CD8-positive, alpha-beta T cell (primary cell): ENCODE measurements at places on chromosomes 16 and 17. TPM values are rescaled to one million over a fixed set of nuclear protein-coding genes. Genes with fewer than 3 reads are reported as not detected.

DNA sequence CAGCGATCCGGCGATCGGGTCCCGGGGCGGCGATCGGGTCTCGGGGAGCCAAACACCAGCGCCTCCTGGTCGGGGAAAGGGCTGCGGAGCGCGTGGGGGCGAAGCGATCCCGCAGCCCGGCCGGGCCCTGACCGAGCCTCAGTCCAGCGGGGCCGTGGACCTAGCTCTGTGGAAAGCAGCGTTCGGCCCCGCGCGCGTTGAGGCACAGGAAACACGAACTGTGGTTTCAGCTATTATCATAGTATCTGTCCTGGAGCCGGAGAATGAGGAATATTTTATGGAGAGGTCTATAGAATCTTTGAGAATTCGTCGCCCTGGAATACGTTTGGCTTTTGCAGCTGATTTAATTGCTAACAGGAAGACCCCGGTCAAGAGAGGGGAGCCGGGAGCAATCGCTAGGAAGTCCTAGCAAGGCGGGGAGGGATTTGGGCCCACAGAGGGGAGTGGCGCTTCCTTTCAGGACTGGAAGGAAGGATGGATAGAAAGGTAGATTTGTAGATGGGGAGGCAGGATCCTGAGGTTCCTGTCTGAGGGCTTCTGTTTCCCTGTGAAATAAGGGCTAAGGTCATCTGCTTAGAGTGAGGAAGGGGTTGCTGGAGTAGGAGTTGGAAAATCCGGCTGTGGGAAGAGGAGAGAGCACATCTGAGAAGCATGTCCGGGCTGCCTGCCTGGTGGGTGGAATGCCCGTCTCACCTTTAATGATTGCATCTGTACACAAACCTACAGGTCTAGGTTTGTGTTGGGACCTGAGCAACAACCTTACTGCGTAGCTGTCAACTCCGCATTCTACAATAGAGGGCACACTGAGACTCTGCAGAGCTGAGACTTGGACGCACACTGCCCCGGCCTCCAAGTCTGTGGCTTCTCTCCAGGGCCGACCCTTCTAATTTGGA lies 770 bp downstream of the CCNF start:
- no peak for DNase-seq

DNA sequence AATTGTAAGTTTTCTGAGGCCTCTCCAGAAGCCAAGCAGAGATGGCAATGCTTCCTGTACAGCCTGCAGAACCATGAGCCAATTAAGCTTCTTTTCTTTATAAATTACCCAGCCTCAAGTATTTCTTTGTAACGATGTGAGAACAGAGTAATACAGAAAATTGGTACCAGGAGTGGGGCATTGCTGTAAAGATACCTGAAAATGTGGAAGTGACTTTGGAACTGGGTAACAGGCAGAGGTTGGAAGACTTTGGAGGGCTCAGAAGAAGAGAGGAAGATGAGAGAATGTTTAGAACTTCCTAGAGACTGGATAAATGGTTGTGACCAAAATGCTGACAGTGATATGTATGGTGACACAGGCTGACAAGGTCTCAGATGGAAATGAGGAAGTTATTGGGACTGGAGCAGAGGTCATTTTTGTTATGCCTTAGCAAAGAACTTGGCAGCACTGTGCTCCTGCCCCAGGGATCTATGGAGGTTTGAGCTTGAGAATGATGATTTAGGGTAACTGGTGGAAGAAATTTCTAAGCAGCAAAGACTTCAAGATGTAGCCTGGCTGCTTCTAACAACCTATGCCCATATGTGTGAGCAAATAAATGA lies 23.1 kb downstream of the PRDM7 start:
- DNase-seq = no peak

DNA sequence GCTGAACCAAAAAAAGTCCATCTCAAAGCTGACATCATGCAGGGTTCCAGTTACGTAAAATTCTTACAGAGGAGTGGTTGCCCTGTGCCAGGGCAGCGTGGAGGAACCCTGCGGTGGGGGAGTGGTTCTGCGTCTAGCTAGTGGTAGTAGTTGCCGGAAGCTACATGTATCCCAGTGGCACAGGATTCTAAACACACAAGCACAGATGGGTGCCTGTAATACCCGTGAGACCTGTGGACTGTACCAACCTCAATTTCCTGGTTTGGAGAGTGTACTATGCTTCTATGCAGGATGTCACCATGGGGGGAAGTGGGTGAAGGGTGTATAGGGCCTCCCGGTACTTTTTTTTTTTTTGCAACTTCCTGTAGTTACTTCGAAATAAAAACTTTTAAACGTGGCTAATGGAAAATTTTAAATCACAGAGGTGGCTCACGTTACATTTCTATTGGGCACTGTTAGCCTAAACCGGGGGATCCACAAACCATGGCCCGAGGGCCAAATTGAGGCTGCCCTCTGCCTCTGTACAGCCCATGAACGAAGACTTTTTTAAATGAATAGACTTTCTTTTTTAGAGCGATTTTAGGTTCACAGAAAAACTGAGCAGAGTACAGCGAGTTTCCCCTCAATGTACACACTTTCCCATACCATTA lies 38.5 kb downstream of the TBC1D16 start:
- DNase-seq = peak; percentile 70

DNA sequence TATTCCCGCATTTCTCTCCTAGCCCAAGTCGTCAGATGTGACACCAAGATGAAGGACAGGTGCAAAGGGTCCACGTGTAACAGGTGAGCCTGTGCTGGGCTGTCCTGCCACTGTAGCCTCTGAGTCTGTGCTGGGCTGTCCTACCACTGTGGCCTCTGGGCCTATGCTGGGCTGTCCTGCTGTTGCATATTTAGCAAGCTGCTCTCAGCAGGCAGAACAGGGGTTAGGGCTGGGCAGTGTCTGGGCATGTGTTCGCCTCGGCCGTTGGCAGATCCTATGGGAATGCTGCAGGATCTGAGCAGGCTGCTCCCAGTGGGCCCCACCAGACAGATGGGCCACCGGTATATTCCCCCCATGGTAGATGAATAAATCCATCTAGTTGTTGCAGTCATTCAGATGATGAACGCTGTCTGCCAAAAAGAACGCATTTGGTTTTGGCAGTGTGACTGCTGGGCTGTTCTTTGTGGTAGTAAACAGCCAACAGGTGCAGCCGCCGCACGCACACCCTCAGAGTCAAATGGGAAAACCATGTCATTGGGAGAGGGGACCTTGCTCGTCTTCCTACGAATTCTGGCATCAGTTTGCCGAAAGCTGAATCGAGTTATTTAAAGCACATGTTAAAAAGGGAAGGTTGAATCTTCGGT lies 49.2 kb downstream of the CRISPLD2 start:
- no peak for DNase-seq

- DNase-seq = peak; percentile 21
Measured at GRCh38 chr17:77372444-77373298, 231.9 kb downstream of the SEC14L1 start.

DNA sequence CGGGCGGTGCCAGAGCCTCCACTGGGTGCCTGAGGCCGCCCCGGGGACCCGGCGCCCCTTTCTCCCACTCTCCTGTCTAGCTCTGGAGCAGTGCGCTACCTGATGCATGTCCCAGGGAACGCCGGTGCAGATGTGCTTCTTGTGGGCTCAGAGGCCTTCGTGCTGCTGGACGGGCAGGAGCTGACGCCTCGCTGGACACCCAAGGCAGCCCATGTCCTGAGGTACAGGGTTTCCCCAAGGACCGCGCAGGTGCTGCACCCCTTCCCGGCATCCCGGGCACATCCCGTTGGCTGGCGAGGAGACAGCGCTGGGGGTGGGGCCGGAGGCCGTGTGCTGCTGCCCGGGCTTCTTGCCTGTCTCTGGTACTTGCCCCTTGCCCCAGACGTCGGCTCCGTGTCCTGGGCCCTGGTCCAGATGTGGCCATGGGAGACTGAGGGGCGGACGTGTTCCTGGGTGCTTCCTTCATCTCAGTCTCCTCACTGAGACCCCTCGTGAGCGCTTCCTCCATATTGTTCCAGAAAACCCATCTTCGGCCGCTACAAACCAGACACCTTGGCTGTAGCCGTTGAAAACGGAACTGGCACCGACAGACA lies 12.5 kb downstream of the RGS11 start:
- DNase-seq = no peak

- no peak for DNase-seq
Measured at GRCh38 chr16:47847220-47847970, 308.4 kb downstream of the ABCC12 start.

DNA sequence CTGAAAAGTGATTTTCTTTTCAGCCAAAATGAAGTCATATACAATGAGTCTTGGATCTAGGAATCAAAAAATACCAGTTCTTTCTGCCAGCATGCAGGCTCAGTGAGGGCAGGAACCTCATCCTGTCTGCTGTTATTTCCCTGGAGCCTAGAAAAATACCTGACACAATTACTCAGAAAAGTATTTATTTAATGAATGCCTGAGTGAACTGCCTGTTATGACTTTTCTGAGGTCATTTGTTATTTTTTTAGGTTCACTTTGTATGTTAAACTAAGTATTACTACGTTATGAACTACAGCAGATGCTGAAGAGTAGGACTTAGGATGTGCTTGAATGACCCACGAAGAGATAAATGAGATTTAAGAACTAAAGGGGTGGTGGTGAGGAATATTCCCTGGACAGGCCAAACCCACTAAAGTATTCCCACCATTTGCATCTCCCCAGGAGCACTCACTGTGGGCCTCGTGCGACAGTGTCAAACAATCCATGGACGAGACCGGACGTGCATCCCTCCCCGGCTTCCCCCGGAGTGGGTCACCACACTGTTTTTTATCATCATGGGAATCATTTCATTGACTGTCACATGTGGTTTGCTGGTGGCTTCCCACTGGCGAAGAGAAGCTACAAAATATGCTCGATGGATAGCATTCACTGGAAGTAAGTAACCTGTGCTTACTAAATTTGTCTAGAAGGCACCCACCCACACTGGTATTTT lies 17.1 kb upstream of the VWA3A start:
- DNase-seq = no peak

BRD7 gene
- 117 TPM for total RNA-seq

TRIM16 gene
- 3.5 TPM for total RNA-seq

HOXB13 gene
- not detected for total RNA-seq

ARHGAP23 gene
- total RNA-seq = 0.30 TPM
